ENCODE measurements at places on chromosomes 11 and 22.

- no peak for DNase-seq
Observed at GRCh38 chr11:10026514-10026913, 267.5 kb downstream of the SBF2 start.

GRCh38 chr11:113449743-113450142 is 25.5 kb downstream of the DRD2 start:
- DNase-seq: no peak

- DNase-seq: no peak
Observed at GRCh38 chr11:74641289-74641688, 48.9 kb downstream of the POLD3 start.

GRCh38 chr22:48782811-48783511 is 1044.7 kb downstream of the BRD1 start:
- no peak for DNase-seq

- DNase-seq: no peak
Observed at GRCh38 chr11:17855531-17856290, 121.1 kb downstream of the KCNC1 start.
